ENCODE measurements at places on chromosomes 16 and 17.

- DNase-seq = no peak
These were observed 10.5 kb downstream of the SLC5A10 start for GRCh38 chr17:18962494-18962815.

- DNase-seq = no peak
These were observed 220.3 kb upstream of the MON1B start for GRCh38 chr16:76970745-76971099.

DNA sequence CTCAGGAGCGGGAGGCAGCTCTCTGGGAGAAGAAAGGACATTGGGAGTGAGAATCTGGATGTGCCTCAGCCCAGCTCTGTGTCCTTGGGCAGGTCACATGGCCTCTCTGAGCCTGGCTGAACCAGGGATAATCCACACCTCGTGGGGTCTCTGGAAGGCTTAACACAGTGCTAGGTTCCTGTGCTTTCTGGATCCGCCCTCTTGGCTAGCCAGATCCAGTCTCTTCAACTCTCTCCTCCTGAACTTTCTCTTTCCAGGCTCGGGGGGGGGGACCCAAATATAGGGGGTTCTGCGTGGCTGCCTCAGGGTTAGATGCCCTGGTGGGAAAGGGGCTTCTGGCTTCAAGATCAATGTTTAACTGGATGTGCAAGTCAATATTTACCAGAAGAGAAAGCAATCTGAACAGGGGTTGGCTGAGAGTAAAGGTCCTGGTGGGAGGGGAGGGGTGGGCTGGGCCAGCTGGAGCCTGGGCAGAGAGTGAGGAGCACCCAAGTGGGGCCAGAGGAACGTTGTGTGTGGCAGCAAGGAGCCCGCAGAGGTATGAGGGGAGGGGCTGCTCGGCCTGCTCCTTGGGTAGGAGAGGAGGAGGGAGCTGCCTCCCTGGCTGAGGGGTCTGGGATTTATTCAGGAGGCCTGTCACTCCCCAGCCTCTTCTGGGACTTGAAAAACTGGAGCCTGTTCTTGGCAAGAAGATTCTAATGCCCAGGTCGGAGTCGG is at the start of gene SERPINF2:
Gene SERPINF2, plus strand, starts transcription at position 501 of the 717 bp plus-strand sequence. CDS start 2,125 bp downstream, outside the sequence.
- DNase-seq = no peak

GRCh38 chr16:69179328-69180010 is 7.5 kb upstream of the SNTB2 start:
- DNase-seq = no peak

GRCh38 chr16:70589998-70590471 is 56.3 kb upstream of the IL34 start:
- DNase-seq = peak; percentile 49

GRCh38 chr16:11187522-11188023 is 68.4 kb downstream of the SOCS1 start:
- DNase-seq = no peak

GRCh38 chr16:30354423-30355143 is 525 bp downstream of the CD2BP2 start:
- DNase-seq = no peak

DNA sequence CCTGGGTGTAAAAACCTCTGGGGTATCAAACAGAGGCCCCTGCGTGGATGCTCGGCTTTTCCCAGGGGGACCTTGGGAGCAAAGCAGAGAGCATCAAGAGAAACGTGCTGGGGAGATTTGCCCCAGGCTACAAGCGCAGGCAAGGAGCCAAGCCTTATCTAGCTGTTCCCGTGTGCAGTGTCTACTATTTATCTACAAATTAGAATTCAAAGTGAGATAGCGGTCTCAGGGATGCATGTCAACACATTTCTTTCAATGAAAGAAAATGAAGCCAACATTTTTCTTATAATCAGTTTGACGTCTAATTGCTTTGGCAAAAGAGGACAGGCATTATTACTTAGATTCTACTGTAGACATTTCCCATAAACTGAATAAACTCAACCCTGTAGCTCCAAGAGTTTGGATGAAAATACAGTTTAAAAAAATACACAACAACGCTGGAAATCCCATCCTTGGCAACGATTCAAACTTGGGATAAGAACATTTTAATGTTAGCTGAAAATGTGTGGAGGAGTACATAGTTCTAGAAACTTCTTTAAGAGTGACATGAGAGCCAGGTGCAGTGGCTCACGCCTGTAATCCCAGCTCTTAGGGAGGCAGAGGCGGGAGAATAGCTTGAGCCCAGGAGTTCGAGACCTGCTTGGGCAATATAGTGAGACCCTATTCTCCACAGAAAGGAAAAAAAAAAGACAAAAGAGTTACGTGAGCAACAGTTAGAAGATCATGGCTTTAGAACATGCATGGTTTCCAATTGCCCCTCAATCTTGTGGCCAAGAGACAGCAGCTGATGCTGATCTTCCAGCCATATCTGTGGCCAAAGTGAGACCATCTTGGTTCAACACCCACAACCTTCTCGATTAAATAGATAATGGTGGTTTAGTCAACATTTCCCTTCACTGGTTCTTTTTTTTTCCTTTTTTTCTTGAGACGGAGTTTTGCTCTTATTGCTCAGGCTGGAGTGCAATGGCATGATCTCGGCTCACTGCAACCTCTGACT is 7.2 kb downstream of the SPNS3 start:
- no peak for DNase-seq

GRCh38 chr16:65314627-65315008 is 192.8 kb upstream of the CDH11 start:
- DNase-seq = peak; percentile 44

DNA sequence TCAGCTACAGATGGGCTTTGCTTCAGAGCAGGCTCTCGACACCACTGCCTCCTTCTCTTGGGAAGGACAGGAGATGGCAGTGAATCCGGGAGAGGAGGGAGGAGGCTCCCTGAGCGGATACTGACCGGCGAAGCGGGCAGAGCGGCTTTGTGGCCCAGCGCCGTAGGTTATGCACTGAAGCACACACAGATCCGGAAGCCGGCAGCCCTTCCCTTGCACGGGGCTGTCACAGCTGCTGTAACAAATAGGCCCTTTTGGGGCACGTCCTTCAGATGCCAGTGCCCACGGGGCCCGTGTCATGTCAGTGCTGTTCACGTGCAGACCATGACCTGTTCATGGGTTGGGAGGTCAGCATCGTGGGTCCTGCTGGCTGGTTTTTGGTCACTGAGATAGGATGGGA is 144.7 kb upstream of the CHMP6 start:
- DNase-seq = no peak

- DNase-seq = no peak
These were observed 519 bp downstream of the ST6GALNAC2 start for GRCh38 chr17:76585033-76585648.

DNA sequence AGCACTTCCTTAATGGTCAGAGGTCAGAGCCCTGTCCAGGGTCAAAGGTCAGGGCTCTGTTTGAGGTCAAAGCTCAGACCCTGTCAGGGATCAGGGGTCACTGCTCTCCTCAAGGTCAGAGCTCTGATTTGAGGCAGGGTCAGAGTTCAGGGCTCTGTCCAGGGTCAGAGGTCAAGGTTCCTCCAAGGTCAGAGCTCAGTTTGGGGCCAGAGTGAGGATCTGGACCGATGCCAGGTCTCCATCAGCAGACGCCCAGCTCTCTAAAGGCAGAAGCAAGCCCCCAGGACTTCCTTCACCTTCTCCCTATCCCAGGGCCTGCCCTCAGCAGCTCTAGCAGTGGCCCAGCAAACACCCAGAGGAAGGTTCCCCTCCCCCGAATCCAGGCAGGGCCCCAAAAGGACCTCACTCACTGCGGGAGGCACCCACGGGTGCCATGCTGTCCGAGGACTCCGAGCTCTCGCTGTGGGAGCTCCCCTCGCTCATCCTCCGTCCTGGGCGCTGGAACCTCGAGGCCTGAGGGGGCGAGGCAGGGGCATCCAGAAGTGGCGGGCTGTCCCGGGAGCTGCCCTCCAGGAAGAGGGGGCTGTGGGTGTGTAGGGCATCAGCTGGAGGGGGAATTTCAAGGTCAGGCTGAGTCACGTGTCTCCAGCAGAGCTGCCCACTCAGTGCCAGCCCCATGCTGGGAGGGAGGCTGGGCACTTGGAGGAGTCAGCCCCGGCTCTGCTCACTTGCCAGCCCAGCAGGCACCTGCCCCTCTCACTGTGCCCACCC is 26.7 kb downstream of the PIMREG start:
- no peak for DNase-seq

GRCh38 chr17:72702998-72703397 is 389.5 kb downstream of the SLC39A11 start:
- no peak for DNase-seq

DNA sequence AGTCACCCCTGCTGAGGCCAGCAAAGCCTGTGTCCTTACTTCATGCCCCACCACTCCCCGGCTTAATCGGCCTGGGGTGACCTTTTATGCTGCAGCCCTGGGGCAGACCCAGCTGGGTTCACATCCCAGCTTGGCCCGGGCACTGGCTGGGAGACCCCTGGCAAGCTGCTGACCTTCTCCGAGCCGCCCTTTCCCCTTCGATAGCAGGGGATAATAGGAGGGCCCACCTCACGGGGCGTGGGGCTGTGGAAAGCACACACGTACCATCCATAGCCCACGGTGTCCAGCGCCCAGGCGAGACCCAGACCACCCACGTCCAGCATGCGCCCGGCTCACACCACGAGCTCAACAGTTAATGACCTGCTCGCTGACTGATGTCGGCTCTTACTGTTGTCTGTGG is 26.8 kb downstream of the TBC1D16 start:
- DNase-seq = no peak

DNA sequence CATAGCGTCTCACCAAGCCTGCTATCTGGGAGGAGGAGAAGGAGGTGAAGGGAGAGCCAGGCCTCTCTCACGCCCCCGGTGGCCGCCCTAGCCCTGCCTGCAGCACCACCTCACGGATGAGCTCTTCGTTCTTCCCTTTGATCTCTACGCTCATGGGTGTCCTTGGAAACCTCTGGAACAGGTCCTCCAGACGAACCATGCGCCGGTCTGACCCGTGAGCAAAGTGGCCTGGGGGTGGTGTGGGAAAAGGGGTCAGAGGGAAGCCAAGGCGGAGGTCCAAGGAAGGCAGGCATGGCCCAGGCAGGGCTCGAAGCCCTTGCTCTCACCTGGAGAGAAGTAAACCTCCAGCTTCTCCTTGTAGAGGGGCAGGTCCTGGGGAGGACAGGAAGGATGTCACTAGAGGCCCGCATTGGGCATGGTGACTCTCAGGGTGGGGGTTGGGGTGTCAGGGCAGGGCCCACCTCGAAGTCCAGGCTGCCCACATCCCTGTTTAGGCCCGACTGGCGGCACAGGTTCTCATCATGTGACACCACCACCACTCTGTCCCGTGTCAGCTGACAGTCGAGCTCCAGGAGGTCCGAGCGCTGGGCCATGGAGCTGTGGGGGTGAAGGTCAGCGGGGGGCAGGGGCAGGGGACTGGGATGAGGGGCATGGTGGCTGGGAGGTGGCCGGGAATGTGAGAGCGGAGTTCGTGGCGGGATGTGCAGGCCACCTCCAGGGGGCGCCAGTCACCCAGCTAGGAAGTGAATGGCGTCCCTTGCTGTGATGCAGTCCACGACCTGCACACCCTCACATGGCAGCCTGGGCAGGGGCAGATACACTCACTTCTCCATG is 923 bp downstream of the GDPD3 start:
- peak; percentile 29 for DNase-seq
